Amygdala (tissue), 56 donors: ENCODE measurements at places on chromosomes 16 and 17.

- DNase-seq = no peak
These were observed 13.1 kb downstream of the CASKIN2 start for GRCh38 chr17:75502072-75502720.

GRCh38 chr17:2899906-2900305, 103.7 kb downstream of the RAP1GAP2 start:
- no peak for DNase-seq

GRCh38 chr17:7631398-7632380, 1.8 kb downstream of the SHBG start:
- no peak for DNase-seq

- DNase-seq = no peak
These were observed 30.9 kb downstream of the NACA2 start for GRCh38 chr17:61560071-61560470.

GRCh38 chr17:16243801-16244567, 27.0 kb downstream of the PIGL start:
- DNase-seq = no peak

DNA sequence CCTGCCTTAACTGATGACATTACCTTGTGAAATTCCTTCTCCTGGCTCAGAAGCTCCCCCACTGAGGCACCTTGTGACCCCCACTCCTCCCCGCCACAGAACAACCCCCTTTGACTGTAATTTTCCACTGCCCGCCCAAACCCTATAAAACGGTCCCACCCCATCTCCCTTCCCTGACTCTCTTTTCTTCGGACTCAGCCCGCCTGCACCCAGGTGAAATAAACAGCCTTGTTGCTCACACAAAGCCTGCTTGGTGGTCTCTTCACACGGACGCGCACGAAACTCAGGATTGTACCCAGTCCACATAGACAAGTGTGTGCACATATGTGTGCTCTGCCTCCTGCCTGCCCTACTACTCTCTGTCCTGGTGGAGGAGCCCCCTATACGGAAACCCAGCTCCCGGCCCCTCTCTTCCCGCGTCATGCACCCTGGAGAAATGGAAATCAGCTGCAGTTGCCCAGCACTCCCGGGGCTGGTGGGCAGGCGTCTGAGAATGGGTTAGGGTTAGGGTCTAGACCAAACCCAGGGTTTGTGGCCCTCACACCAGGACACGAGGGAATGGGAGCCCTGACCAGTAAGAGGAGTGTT, 2.4 kb upstream of the RHBDF1 start:
- DNase-seq = no peak

DNA sequence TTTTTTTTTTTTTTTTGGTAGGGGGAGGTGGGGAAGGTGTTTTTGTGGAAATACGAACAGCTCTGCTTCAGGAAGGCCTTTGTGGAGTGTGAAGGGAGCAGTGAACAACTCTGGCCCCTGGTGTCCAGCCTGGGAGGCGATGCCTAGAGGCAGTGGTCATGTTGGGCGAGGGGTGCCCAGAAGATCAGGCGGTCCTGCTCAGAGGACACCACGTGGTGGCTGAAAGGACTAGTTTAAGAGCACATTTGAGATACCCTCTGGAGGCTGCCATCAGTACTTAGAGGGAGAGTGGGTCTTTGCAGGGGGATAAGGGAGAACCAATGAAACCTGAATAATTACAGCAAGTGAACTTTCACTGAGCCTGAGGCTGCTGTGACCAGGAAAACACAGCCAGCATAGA, 40.1 kb upstream of the RHOT1 start:
- DNase-seq = no peak

DNA sequence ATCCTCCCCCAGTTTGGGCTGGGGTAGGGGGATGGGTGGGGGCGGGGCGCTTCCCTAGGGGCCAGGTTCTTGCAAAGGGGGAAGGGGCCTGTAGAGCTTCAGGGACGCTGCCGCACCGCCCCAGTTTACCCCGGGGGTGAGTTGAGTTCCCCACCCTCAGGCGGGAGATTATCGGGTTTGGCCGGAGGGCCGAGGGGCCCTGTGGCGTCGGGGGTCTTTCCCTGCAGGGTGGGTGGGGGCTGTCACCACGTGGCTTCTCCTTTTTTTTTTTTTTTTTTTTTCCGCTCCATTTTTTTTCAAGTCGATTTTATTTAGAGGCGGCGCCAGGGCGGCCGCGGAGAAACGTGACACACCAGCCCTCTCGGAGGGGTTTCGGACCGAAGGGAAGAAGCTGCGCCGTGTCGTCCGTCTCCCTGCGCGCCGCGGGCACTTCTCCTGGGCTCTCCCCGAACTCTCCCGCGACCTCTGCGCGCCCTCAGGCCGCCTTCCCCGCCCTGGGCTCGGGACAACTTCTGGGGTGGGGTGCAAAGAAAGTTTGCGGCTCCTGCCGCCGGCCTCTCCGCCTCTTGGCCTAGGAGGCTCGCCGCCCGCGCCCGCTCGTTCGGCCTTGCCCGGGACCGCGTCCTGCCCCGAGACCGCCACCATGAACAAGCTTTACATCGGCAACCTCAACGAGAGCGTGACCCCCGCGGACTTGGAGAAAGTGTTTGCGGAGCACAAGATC, at the start of gene IGF2BP1:
IGF2BP1 (plus strand) TSS at position 283 of the 724 bp plus-strand sequence; CDS start at position 644, 361 bp downstream.
- DNase-seq = no peak
